ENCODE measurements at places on chromosomes 5 and 9.

DNA sequence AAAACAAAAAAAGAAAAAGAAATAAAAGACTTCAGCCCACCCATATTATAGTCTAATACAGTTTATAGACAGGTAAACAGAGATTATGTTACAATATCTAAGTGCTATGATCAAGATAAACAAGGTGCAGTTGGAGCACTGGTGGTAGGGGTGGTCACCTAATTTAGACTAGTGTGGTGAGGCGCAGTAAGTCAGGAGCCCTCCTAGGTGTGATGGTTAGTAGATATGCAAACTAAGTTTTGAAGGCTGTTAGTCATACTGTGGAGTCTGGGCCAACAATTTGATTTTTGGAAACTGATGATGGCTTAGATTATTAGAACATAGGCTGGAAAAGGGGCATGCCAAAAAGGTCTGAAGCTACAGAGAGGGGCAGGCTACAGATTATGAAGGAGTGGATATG lies 14.7 kb downstream of the NIPBL start:
- DNase-seq = no peak

DNA sequence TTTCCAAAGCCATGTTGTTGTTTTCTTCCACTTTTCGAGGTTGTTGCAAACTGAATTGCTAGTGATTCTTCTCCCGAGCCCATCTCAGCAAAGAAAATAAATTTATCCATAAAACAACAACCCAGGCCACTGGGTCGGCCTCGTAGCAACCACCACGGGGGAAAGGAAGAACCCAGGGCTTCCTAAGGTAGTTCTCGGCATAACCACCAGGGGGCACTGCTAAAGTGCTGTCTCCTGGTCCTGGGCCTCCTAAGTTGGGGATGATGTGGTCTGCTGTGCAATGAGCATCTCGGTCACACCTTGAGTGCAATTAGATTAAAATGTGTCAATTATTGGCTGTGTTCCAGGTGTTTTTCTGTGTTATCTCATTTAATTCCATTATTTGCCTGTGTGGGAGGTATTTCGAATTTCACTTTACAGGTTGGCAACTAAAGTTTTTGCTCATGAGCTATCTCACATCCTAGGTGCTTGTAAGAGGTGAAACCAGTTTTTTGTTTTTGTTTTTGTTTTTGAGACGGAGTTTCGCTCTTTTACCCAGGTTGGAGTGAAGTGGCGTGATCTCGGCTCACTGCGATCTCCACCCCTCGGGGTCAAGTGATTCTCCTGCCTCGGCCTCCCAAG lies 102.8 kb upstream of the DAP start:
- no peak for DNase-seq

- DNase-seq = peak; percentile 77
Measured at GRCh38 chr9:114174876-114175771, 19.8 kb downstream of the COL27A1 start.

DNA sequence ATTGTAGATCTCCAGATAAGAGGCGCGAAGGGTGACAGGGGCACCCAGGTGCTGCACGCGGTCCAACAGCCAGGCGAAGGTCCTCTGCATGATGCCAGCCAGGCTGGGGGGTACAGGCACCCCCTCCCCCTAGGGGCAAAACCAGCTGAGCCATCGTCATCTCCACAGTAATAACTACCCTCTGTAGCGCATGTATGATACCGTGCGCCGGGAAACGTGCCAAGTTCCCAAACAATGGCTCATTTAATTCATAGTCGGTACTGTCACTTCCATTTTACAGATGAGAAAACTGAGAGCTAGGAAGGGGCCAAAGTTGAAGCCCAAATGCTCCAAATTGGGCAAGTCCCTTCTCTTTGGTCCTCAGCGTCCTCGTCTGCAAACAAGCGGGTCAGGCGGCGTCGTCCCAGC lies 1.5 kb downstream of the KIF12 start:
- no peak for DNase-seq

DNA sequence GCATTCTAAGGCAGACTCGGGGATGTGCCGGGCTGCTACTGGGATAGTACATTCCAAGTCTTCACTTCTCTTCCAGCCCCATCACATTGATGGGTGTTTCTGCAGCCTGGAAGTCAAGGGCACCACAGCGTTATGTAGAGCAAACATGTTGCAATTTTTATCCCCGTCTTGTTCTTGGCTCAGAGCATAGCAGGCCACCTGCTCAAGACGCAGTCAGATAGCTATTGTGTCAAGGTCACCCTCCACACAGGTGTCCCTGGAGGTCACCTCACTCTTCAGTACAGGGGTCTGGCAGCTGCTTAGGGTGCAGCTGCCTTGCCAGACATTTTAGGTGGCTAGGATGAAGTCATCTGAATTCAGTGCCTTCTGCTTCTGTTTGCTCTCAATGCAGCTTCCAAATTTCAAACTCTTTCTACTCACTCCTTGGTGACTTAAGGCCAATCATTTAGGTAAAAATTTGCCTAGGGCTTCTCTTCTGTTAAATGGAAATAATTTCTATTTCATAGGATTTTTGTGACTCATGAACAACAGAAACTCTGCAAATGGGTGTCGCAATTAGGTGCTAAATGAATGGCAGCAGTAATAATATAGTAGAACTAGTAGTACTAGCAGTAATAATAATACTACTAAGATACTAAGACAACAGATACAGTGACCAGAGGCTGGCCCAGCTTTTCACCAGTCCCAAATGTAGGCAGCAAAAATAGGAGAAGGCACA lies 24.3 kb downstream of the KCNV2 start:
- no peak for DNase-seq

- DNase-seq = no peak
Measured at GRCh38 chr9:130023144-130023787, 19.7 kb downstream of the FNBP1 start.

DNA sequence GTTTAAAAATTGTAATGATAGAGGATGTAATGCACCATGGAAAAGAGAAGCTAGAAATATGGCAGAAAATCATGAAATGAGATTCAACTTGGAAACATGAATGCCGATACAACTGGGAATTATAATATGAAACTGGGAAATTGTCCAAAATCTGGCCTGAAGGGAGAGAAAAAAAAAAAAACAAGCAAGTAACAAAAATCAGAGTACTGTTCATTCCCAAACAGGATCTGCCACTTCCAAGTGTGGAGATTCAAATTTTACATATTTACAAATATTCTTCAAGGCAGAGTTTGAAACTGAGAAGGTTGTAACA lies 56.6 kb upstream of the MOCS2 start:
- DNase-seq = no peak

GRCh38 chr9:126957687-126958053 lies 43.1 kb downstream of the RALGPS1 start:
- no peak for DNase-seq

- DNase-seq = no peak
Measured at GRCh38 chr5:87354496-87354895, 58.2 kb downstream of the CCNH start.

GRCh38 chr9:21031091-21031807 lies at the start of gene HACD4:
Gene HACD4 (minus strand): TSS chr9:21031640. CDS start chr9:21031590, 50 bp downstream.
- DNase-seq = no peak

DNA sequence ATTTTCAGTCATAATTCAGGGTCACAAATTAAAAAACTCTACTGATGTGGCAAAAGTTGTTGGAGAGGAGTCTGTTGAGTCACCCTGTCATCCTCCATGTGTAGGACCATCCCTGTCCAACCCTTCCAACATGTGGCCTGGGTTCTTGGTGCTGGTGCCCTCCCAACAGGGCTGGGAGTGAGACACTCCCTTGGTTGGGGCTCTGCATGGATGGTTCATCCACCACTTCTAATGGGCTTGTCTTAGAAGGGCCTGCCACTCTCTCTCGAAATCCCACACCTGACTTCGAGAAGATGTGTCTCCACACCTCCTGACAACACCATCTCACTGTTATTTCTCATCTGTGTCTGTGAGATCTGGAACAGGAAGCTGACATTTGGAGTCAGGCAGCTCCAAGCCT lies 312.2 kb upstream of the IRX4 start:
- DNase-seq = no peak

All from skin of body (tissue), 3 donors.